ENCODE measurements at places on chromosomes 16 and 17. TPM values are rescaled to one million over a fixed set of nuclear protein-coding genes. Genes with fewer than 3 reads are reported as not detected.

AOC3 gene
- 3.2 TPM for polyA plus RNA-seq

KCNJ18 gene
- not detected for polyA plus RNA-seq

DNA sequence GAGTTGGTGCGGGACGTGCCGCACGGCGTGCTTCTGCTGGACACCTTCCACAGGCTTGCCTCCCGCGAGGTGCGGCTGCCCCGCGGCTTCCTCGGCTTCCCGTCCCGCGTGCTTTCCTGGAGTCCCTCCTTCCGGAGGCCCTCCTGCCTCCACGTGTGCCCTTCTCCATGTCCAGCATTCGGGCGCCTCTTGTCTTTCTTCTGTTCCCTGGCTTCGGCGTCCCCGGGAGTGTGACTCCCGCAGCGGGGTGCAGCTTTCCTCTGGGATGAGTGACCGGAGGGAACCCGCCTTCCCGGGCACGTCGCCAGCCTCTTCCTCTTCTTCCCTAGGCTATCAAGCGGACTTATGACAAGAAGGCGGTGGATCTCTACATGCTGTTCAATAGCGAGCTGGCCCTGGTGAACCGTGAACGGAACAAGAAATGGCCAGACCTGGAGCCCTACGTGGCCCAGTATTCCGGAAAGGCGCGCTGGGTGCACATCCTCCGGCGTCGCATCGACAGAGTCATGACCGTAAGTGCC lies 23.0 kb downstream of the DNAH2 start:
- H3K4me3 ChIP-seq: no peak overlapping the region
- H3K27me3 ChIP-seq: no peaks in the 10 kb centered on the region
- no peaks in the 10 kb centered on the region for H3K36me3 ChIP-seq
- no peaks in the 10 kb centered on the region for H3K4me1 ChIP-seq
- no peak overlapping the region for H3K27ac ChIP-seq
- DNase-seq: no peak

GRCh38 chr17:77151186-77151585 lies 10.4 kb downstream of the SEC14L1 start:
- H3K4me3 ChIP-seq: no peak overlapping the region
- H3K27ac ChIP-seq: no peak overlapping the region
- peaks cover 19% of the 10 kb centered on the region for H3K36me3 ChIP-seq
- DNase-seq: no peak
- H3K4me1 ChIP-seq: no peaks in the 10 kb centered on the region

DNA sequence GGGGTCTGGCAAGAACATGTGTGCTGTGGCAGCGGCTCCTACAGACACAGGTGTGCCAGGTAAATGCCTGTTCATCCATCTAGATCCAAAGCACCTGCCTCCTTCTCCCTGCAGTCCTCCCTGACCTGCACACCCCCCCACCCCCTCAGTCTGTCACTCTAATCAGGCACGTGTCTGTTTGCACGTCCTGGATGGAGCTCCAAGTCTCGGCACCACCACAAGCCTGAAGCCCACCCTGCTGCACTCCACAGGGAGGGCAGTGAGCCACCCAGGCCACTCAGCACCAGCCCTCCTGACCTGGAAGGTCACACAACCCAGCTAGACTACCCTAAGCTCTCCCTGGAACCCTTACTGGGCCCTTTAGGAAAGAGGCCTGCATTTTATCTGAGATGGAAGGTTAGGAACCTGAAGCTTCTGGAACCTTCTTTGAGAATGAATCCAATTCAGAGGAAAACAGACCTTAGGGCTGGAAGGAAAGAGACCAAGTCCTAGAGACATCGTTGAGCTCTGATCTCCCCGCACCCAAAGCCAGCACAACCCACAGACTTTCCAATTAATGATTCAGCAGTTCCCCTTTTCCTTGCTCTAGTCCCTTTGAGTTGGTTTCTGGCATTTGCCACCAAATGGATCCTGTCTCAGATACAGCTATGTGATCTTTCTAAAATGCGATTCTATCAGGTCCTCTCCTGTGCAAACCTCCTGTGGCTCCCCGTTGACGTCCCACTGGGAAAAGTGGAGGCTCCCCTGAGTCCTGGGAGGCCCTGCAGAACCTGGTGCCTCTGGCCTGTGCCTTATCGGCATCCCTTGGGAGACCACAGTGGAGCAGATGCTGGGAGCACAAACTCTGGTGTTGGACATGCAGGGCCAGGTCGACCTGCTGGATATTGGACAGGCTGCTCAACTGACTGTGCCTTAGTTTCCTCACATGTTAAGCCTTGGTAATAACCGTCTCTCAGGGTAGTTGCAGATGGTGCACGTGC lies 67.9 kb downstream of the PRMT7 start:
- no peaks in the 10 kb centered on the region for H3K4me1 ChIP-seq
- H3K36me3 ChIP-seq: no peaks in the 10 kb centered on the region
- no peak overlapping the region for H3K27ac ChIP-seq

GRCh38 chr17:68778726-68779125 lies 176.5 kb downstream of the ABCA8 start:
- no peak for DNase-seq
- H3K4me3 ChIP-seq: no peak overlapping the region
- peak overlapping the region; percentile 70 for H3K27ac ChIP-seq
- no peaks in the 10 kb centered on the region for H3K36me3 ChIP-seq
- no peaks in the 10 kb centered on the region for H3K27me3 ChIP-seq

DNA sequence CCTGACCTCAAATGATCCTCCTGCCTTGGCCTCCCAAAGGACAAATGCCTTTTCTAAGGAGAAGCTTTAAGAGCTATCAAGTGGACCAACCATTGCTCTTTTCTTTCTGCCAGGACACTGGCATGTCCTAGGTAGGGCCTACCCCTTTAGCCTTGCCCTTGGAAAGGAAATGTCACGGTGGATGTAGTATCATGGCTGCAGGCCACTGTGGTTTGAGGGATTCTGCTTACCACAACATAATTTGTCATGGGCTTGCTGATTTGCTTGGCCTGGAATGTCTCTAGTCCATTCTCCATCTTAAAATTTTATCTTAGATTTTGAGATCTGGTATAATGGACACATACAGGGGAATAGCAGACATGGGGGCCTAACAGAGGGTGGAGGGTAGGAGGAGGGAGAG lies 6.0 kb downstream of the KRT20 start:
- no peak for DNase-seq
- no peak overlapping the region for H3K4me3 ChIP-seq
- no peaks in the 10 kb centered on the region for H3K4me1 ChIP-seq

DNA sequence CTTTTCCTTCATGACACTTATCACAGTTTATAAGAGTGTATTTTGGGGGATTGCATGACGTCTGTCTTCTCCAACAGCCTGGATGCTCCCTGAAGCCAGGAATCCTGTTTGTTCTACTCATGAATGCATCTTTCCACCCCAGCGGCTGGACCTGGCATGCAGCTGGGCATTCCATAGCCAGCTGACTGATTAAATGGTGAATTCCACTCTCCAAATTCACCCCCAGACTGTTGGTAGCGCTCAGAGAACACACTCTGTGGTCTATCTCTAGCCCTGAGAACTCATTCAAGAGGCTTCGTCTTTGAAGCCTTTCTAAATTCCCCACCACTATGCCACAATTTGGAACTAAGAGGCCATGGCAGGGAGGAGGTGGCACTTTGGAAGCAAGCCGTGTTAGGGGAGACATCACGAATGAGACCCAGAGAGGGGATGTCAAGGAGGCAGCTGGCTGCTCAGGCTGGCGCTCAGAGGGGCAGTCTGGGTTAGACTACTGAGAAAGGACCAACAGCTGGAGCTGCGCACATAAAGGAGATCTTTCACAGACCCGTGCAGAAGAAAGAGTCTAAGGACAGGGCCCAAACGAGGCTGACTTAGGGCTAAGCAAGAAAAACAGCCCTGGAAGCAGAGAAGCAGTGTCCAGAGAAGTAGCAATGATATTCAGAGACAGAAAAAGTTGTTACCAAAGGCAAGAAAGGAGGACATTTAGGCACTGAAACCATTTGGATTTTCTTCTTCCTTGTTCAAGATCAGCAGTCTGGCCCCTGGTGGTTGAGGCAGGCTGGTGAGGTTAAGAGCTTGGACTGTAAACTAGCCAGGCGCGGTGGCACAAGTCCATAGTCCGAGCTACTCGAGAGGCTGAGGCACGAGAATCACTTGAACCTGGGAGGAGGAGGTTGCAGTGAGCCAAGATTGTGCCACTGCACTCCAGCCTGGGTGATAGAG lies 42.4 kb upstream of the ZNF629 start:
- DNase-seq: peak; percentile 85
- peaks cover 14% of the 10 kb centered on the region for H3K4me1 ChIP-seq
- no peak overlapping the region for H3K4me3 ChIP-seq

GRCh38 chr17:28124962-28125361 lies 82.5 kb downstream of the NLK start:
- no peaks in the 10 kb centered on the region for H3K36me3 ChIP-seq
- DNase-seq: no peak
- H3K27me3 ChIP-seq: no peaks in the 10 kb centered on the region
- no peak overlapping the region for H3K4me3 ChIP-seq
- no peak overlapping the region for H3K27ac ChIP-seq
- H3K4me1 ChIP-seq: no peaks in the 10 kb centered on the region

GRCh38 chr17:21282231-21282630 lies 2.3 kb upstream of the MAP2K3 start:
- H3K27me3 ChIP-seq: no peaks in the 10 kb centered on the region
- no peak overlapping the region for H3K4me3 ChIP-seq
- H3K4me1 ChIP-seq: peaks cover 6% of the 10 kb centered on the region
- DNase-seq: no peak

CLEC18A gene
- polyA plus RNA-seq: 0.87 TPM

GRCh38 chr17:72719578-72720493 lies 372.7 kb downstream of the SLC39A11 start:
- H3K27ac ChIP-seq: no peak overlapping the region
- H3K36me3 ChIP-seq: no peaks in the 10 kb centered on the region
- DNase-seq: peak; percentile 24
- H3K4me1 ChIP-seq: peaks cover 3% of the 10 kb centered on the region
- H3K4me3 ChIP-seq: no peak overlapping the region

- H3K27ac ChIP-seq: no peak overlapping the region
- no peaks in the 10 kb centered on the region for H3K36me3 ChIP-seq
- no peaks in the 10 kb centered on the region for H3K27me3 ChIP-seq
- H3K4me3 ChIP-seq: no peak overlapping the region
- no peaks in the 10 kb centered on the region for H3K4me1 ChIP-seq
These were observed 24.2 kb downstream of the C1QTNF1 start for GRCh38 chr17:79047923-79048825.

DNA sequence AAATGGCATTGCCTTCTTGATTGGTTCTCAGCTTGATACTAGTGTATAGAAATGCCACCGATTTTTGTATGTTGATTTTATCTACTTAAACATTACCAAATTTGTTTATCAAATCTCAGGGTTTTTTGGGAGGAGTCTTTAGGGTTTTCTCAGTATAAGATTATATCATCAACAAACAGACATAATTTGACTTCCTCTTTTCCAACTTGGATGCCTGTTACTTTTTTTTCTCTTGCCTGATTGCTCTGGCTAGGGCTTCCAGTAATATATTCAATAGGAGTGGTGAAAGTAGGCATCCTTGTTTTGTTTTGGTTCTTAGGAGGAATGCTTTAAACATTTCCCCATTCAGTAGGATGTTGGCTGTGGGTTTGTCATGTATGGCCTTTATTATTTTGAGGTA lies 29.1 kb downstream of the EFCAB13 start:
- no peaks in the 10 kb centered on the region for H3K4me1 ChIP-seq
- no peak overlapping the region for H3K4me3 ChIP-seq
- no peak overlapping the region for H3K27ac ChIP-seq
- no peaks in the 10 kb centered on the region for H3K27me3 ChIP-seq

GRCh38 chr16:81310045-81310644 lies 4.6 kb upstream of the GAN start:
- no peaks in the 10 kb centered on the region for H3K27me3 ChIP-seq
- DNase-seq: peak; percentile 10
- H3K4me1 ChIP-seq: peaks cover 5% of the 10 kb centered on the region
- H3K27ac ChIP-seq: no peak overlapping the region
- no peaks in the 10 kb centered on the region for H3K36me3 ChIP-seq

DNA sequence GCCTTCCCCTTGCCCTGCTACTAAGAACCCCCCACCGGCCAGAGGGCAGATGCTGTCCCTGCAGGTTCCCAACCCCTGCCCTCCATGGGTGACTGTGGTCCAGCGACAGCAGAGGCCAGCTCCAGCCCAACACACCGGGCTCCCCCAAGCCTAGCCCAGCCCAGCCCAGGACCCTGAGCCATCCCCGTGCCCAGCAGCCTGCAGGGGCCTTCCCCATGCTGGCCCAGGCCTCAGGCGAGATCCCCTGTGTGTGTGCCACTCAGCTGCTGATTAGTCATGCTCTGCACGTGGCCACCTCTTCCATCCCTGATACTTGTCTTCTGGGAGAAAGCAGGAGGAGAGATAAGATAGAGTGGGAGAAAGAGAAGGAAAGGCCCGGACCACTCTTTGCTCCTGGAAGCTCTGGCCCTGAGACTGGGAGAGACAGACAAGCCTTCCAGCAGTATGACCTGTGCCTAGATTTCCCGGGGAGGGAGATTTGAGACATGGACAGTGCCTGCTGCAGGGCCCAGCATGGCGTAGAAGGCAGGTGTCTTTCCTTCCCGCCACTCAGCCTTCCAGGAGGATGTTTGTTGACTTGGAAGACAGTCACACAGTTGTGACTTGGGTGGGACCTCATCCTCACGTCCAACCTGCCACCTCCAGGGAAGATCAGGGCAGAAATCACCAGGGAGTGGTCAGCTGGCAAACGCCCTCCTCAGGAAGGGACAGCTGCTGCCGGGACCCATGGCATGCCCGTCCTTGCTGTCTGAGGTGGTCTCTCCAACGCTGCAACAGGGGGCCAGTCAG lies 41.3 kb upstream of the RASD1 start:
- H3K4me1 ChIP-seq: no peaks in the 10 kb centered on the region
- DNase-seq: peak; percentile 33
- no peak overlapping the region for H3K4me3 ChIP-seq
- H3K27me3 ChIP-seq: no peaks in the 10 kb centered on the region

DNA sequence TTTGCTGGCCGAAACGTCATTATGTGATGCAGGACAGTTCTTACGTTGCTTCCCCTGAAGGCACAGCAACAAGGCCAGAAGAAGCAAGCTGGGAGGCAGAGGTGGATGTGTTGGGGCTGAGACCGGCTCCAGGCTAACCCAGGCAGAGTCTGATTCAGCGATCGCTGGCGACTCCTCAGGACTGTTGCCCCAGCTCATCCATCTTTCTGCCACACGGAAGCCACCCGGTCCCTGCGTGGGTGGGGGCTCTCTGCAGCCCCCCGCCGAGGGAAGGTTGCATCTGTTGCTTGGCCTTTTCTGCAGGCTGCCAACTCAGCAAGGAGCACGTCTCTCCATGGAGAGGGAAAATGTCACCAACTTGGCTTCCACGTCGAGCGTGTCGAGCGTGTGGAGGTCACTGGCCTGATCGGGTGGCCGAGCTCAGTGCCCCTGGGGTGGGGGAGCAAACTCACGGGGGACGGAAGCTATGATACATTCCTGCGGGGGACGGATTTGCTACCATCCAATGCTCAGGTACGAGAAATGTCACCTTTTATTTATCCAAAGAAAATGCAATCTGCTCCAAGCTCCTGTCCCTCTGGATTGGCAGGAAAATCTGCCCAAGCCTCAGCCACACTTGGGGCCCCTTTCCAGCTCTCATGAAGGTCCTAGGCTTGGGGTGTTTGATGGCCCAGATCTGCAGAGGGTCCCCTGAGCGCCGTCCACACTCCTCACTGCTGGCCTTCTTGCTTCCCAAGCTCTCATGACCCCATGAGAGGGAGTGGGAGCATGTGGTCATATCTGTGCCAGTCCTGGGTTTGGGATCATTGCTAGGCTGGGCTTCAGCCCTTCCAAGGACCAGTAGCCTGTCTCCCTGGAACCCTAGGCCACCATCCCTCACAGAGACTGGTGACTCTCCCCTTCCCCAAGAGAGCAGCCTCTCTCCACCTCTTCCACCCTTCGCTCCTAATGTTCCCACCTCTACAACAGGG lies 69.4 kb downstream of the RPH3AL start:
- H3K27me3 ChIP-seq: no peaks in the 10 kb centered on the region
- DNase-seq: no peak
- no peaks in the 10 kb centered on the region for H3K4me1 ChIP-seq
- no peak overlapping the region for H3K27ac ChIP-seq
- peaks cover 35% of the 10 kb centered on the region for H3K36me3 ChIP-seq

PRSS36 gene
- polyA plus RNA-seq: 4.1 TPM
